Astrocyte of the spinal cord (primary cell): ENCODE measurements at places on chromosomes 4 and X.
A peak's percentile ranks its signal among the peaks of the same experiment; 100 is the strongest.

DNA sequence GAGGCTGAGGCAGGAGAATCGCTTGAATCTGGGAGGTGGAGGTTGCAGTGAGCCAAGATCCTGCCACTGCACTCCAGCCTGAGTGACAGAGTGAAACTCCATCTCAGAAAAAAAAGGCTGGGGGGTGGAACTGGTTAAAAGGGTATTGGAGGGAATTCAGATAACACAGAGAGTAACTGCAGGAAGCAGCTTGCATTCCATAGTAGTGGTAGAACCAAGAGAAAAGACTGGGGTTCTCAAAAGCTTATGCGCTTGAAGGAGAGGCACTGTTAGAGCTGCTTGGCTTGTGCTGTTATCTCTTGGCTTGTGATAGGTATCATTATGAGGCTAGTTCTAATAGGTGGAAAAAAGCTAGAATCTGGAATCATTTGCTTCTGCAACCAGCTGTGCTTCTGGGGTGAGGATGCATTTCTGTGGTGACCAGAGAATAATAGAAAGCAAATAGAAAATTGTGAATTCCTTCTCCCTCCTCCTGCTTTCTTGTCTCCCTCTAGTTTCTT is 91.2 kb upstream of the ELOVL6 start:
- peak; percentile 8 for DNase-seq

DNA sequence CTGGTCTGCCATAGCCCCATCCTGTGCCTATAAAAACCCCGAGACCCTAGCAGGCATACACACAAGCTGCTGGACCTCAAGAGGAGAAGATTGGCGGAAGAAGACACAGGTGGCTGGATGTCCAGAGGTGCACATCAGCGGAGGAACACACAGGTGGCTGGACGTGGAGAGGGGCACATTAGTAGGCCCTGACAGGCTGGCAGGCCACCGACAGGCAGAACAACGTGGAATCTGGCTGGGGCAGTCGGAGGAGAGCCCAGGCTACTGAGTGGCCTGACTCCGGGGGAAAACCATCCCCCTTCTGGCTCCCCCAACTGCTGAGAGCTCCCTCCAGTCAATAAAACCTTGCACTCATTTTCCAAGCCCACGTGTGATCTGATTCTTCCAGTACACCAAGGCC is 512.5 kb upstream of the AMOT start:
- no peak for DNase-seq

DNA sequence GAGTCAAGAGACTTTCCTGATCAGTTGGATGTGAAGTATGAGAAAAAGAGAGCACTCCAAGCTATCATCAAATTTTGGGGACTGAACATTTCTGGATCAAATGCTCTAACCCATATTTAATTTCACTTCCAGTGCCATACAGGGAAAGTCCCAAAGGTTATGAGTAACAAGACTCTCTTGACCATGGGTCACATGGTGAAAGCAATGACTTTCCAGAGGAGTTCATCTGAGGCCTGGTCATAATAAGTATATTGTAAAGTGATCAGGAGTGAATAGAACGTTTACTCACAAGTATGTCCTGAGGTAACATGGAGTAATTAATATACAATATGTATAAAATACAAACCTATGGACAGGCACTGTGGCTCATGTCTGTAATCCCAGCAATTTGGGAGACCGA is 40.7 kb upstream of the ARMCX5 start:
- DNase-seq: no peak

DNA sequence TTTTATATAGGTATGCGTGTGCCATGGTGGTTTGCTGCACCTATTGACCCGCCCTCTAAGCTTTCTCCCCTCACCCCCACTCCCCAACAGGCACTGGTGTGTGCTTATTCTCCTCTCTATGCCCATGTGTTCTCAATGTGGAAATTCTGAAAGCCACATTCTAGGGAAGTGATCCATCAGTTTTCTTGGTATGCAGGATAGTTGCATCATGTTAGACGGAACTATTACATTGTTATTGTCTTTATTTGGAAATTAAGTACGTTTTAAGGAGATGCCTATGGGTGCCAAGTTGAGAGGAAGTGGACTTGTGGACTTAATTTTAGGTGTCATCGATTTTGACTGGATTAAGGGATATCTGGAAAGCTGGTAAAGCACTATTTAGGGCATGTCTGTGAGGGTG is 204.6 kb downstream of the RBM46 start:
- no peak for DNase-seq

DNA sequence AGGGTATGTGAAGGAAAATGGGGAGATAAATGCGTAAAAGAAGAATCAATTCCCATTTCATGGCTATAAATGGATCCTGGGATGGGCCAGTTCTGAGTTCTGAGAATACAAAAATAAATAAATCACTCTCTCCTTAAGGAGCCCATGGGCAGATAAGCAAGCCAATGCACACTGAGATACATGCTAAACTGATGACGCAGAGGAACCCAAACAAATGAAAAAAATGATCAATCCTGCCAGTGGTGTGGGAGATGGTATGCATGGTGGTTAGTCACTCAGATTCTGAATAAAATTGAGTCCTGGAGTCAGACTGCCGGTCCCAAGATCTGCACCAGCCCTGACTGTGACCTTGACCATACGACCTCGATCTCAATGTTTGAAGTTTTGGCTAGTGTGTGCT is 59.7 kb downstream of the NEIL3 start:
- DNase-seq: peak; percentile 66

- no peak for DNase-seq
These were observed 94.4 kb downstream of the TLL1 start for GRCh38 chr4:165967486-165967885.

DNA sequence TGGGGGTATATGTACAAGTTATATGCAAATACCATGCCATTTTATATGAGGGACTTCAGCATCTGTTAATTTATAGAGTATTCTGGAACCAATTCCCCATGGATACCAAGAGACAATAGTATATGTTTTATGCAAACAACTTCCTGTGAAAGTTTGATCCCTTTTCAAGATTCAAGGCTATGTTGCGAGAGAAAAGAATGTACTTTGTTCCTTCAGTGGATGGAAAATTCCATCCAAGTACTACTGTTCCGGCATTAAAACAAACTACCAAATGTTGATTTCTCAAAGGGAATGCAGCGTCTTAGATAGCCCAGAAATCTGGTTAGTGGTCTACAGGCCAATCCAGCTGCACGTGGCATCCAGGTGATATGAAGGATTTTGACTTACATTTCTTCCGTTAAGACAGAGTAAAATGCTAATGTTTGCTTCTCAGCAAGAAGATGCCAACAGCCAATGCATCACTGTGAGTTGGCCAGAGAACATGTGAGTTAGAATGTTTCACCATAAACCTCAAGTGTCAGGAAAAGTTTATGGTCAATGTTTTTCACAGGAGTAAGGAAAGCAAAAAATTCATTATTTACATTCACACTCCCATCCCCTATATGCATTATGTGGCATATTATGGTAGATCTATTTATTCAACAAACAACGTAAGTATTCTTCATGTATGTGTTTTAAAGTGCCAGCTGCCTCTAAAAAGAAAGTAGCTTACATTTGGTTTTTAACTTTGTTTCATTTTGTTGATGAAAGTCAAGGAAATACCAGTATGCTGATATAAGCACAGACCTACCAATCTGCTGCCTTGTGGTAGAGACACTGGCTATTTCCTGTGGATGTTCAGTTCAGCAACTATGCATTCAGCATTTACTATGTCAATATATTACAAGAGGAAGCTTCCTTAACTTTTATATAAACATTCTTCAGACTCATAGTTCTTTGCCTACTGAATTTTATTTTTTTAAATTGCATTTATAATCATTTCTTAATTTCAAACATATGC is 44.4 kb downstream of the METTL14 start:
- DNase-seq: peak; percentile 87

GRCh38 chr4:11367371-11367770 is 61.3 kb downstream of the HS3ST1 start:
- peak; percentile 84 for DNase-seq

DNA sequence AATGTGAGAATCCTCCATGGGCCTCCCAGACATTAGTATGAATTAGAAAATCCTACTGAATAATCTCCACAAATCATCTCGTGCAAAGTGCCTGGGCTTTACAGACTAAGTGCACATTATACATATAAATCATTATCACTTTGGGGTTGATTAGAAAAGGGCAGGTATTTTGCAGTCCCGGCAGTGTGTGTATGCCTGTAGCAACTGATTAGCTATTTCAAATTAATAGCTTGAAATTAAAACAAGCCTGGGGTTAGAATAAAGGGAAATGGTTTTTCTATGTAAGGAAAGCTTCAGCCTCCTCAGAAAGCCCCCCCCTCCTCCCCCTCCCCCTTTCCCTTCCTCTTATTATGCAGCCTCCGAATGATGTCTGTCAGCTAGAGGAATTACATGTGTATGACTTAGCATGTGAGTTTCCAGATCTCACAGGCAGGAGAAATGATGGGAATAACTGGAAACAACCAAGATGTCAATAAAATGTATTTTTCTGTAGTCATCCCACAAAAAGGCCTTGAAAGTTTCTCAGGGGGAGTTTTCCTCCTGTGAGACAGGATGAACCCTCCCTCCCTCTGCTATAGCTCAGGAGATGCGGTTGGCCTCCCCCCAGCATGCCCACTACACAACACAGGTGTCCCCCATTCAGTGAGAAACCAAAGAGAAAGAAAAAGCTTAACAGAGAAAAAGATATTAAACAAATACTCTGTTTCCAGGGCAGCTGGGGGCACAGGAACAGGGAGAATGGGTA is 41.2 kb upstream of the RASGEF1B start:
- DNase-seq: no peak

- no peak for DNase-seq
These were observed 56.7 kb upstream of the HGFAC start for GRCh38 chr4:3384771-3385710.

- DNase-seq: peak; percentile 3
These were observed 1190.2 kb upstream of the AGA start for GRCh38 chr4:178632415-178632814.

DNA sequence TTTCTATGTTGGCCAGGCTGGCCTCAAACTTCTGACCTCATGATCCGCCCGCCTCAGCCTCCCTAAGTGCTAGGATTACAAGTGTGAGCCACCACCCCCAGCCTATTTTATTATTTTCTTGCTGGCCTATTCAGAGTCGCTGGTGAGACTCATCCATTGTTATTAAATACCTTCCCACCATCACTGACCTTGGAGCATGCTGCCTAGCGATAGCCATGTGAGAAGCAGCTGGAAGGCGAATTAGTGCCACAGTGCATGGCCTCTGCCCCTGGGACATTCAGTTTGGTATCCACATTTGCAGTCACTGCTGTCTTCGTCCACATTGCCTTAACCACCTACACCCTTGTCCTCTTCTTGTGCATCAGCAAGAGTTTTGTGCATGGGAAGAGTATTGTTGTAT is 32.4 kb upstream of the NMU start:
- no peak for DNase-seq

- no peak for DNase-seq
These were observed 2.6 kb upstream of the GIMD1 start for GRCh38 chr4:106371161-106371560.

DNA sequence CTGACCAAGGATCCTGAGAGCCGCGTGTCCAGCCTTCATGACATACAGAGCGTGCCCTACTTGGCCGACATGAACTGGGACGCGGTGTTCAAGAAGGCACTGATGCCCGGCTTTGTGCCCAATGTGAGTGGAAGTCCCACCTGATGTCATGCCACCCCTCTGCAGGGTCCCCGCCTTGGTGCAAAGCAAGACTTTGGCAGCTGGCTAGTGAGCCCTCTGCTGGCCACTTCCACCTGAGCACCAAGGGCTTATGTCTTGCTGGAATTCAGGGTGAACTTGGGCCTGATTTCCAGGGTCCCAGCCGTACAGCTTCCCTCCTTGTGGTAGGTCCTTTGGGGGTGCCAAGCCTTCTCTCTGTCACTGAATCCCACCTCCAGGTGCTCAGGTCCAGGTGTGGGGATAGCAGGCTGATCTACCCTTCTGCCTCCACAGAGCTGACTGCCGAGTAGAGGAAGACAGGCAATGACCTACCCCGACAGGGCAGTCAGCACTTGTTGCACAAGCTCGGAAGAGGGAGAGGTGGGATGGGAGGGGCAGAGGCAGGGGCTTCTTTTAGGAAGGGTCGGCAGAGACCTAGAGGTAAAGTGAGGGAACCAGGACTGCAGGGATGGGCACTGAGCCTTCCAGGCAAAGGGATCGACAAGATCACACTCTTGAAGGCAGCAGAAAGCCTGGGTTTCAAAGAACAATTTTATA is 248.1 kb downstream of the EVC2 start:
- DNase-seq: peak; percentile 18

DNA sequence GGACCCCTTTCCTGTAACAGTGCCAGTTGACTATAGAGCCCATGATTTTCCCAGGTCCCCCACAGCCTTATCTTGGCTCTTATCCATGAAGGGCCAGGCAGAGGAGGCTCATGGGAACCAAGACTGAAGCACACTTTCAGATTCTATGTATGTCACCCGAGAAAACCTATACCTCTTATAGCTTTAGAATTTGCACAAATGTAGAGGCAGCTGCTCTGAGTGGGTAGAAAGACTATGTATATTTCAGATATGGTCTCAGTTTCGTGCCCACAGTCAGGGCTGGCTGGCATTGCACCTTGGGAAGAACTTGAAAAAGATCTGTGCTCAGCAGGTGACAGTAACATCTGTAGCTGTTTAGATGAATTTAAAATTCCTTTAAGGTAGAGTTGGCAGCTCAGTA is 8.3 kb upstream of the LNX1 start:
- no peak for DNase-seq

GRCh38 chr4:3311489-3312171 is 18.8 kb downstream of the RGS12 start:
- no peak for DNase-seq

DNA sequence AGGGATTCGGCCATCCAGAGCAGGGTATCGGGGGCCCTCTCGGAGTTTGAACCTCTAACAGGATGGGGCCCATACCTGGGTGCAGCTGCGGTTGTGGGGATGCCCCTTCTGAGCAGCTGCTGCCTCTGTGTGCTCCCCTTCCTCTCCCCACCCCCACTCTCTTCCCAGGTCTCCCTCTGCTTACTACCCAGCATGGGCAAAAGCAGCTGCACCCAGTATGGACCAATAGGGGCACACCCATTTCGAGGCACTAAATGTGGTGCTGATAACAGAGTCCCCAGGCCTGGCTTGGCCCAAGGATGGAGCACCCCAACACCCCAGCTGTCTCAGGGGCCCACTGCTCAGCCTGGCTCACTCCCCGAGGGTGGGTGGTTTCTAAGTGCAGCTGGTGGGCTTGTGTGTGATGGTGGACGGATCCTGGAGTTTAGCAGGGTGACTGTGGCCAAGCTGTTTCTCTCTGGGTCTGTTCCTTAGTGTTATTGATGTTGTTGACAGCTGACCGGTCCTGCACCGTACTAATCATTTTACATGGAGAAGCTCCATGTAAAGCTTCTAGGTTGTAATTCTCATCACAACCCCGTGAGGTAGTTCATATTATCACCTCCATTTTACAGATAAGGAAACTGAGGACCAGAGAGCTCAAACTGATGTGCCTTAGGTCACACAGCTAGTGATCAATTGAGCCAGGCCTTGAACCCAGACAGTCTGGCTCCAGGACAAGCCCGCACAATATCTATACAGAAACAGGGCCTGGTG is 13.1 kb upstream of the KIAA0232 start:
- DNase-seq: no peak

DNA sequence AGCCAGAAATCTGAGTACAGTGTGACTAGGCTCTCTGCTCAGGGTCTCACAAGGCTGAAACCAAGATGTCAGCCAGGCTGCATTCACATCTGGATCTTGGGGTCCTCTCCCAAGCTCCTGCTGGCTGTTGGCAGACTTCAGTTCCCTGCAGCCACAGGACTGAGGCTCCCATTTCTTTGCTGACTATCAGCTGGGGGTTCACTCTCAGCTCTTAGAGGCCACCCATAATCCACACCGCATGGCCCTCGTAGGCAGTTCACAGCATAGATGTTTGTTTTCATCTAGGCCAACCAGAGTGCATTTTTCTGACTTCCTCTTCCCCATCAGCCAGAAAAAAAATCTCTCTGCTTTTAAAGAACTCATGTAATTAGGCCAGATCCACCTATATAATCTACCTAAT is 8.2 kb upstream of the WDR44 start:
- DNase-seq: no peak
